ENCODE measurements at places on chromosomes 3 and 15.

DNA sequence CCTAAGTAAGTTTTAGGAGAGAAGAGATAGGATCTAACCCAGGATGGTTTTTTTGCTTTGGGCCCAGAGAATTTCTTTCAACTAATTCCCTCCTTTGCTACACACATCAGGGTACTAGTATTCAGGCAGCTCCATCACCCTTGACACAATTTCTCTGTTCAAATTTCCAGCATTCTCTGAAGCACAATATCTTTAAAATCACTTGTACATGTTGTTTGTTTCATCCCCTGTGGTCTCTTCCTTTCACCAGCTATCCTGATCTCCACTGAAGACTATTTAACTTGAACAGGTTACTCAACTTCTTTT lies 32.4 kb upstream of the FNDC3B start:
- DNase-seq, result no peak

DNA sequence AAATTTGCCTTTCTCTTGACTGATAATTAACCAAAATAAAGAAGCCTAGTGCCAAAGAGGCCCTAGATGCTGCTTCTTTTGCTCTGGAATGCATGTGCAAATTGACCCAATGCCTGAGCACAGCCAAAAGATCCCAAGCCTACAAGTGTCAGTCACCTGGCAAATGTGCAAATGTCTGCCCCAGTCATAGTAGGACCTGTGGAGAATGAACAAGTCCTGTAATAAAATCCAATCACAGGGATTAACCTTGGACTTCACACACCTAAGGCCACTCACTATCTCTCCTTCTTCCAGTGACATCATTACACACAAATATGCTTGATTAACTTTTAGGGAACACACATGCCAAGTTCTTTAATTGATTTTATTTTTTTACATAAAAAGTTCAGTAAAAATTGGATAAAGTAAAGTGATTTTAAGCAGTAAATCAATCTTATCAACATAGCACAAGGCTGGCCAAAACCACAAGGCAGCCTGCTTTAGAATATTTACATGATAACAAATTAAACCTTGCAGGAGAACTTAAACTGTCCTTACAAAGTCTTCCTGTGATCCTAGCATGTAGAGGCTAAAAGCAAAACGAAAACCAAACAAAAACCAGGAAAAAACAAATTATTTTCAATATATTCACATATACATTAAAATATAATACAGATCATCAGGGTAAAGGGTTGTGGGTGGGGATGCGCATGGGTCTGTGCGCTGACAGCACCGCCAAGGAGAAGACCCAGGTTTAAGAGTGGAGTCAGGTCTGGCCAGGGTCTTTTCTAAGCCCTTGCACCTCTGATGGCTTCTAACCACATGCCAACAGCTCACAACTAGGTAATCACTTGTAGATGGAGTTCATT lies 36.8 kb downstream of the NBEAL2 start:
- no peak for DNase-seq

GRCh38 chr3:157672061-157672460 lies 168.8 kb upstream of the VEPH1 start:
- no peak for DNase-seq

DNA sequence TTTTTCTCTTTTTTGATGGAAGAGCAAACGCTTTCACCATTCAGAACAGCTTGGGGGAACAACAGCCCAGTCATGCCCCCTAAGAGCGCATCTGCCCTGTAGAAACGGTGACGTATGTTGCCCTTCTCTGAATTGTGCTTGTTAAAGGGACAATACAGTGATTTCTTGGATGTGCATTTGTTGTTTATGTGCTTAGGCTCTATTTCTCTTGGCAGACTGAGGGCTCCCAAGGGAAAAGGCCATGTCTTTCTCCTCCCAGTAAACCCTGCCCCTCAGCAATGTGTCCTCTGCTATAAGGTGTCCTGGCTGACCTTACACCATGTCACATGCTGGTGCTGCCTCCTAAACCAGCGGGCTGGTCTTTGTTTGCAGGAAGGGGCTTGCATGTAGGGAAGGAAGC lies 346.1 kb downstream of the EPHB1 start:
- DNase-seq, result no peak

DNA sequence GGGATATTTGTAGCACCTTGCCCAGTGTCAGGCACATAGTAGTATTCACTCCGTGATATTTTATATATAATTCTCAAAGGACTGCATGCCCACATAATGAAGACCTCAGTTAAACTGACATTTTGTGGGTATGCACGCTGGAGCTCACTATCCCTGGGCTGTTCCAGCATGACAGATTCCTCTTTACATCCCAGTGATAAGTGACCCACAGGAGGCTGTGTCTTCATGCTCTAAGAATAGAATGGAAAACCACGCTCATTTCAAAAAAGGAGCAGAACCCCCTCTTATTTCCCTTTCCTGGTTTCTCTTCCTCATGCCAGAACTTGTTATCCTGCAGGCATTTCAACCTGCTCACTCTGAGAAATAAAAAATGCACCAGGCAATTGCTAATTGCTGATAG lies 717.5 kb downstream of the AGBL1 start:
- DNase-seq, result no peak

- DNase-seq, result no peak
Measured at GRCh38 chr15:93129702-93130488, 40.9 kb upstream of the RGMA start.

GRCh38 chr15:101675796-101676582 lies 23.8 kb upstream of the TM2D3 start:
- no peak for DNase-seq

- no peak for DNase-seq
Measured at GRCh38 chr3:53545310-53545995, 51.0 kb downstream of the CACNA1D start.

DNA sequence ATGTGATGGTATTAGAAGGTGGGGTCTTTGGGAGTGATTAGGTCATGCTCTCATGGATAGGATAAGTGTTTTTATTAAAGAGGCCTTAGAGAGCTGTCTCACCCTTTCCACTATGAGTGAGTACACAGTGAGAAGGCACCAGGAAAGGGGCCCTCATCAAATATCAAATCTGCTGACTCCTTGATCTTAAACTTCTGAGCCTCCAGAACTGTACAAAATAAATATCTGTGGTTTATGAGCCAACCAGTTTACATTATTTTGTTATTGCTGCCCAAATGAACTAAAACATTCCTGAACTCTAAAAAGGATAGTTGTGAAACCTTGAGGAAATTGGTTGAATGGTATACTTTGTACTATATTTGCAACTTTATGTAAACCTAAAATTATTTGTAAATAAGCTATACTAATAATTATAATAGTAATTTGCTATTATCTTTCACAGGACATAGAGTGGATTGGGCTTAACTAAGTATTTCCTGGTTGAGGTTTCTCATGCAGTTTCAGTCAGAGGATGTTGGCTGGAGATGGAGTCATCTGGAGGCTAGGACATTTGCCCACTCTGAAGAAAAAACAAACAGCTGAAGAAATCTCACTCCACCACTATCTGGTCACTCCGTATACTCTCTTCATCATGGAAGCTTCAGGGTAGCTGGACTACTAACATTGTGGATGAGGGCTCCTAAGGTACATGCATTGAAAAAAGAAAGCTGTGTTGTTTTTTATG lies 1068.6 kb upstream of the CADM2 start:
- no peak for DNase-seq

DNA sequence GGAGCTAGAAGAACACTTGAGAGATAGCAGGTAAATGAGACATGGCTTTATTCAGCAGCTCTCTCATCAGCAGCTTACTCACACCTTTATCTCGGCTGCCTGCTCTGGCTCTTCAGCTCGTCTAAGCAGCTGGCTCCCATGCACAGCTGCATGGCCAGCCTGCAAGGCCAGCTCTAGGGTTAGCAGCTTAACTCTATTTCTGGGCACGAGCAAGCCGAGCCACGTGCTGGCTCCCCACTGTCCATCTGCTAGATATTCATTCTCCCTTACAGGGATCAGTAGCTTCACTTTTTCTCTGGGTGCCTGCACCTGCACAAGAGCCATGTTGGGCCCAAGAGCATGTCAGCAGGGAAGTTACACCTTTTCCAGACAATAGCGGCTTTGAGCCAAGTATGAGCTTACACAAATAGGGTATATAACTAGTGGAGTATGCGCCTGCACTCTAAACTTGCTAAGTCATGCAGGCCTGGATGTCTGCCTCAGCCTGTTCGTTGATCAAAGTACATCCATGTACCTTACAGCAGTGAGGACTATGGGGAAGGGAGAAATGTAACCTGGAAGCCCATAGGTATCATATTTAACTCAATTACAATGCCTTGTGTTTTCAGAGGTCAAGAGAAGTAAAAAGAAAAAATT lies 174.9 kb upstream of the SNTN start:
- no peak for DNase-seq

GRCh38 chr3:150035301-150035779 lies 64.6 kb upstream of the PFN2 start:
- DNase-seq, result no peak

DNA sequence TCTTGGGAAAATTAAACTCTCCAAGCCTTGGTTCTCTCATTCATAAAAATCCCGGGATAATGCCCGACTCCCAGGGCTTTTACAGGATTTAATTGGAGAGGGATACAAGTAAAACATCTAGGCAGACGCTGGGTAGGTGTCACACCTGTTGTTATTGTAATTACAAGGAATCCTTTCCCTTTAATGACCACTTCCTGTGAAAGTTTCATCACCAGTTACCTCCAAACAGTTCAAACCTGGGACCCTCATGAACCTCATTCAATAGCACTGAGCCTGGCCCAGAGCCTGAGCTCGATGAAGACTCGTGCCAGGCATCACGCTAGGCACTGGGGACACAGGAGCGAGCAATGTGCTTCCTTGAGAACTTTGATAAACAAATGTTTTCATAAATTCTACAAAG lies 2.1 kb upstream of the RYK start:
- DNase-seq, result no peak

DNA sequence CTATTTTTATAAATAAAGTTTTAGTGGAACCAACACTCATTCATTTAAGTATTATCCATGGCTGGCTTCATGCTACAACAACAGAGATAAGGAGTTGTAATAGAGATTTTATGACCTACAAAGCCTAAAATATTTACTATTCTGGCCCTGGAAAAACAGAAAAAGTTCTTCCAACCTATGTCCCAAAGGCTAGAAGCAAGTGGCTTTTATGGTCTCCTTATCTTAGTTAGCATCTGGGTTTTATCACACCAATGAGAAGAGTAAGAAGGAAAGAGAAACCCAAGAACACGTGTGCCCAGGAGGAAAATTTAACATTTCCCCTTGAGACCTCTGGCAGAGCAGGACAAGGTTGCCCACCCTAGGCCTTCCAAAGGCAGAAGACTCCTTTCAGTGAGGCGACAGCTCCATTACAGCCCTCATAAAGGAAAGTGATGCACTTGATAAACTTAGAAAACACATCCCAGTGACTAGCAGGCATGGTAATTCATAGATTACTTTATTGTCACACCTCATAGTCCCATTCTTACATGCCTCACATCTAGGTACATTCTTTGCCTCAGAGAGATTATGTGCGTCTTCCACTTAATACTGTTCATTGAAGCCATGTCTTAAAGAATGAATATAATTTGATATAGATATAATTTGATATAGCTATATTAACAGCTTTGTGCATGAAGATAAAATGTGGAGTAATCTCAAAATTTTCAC lies 113.2 kb upstream of the ACP3 start:
- no peak for DNase-seq

DNA sequence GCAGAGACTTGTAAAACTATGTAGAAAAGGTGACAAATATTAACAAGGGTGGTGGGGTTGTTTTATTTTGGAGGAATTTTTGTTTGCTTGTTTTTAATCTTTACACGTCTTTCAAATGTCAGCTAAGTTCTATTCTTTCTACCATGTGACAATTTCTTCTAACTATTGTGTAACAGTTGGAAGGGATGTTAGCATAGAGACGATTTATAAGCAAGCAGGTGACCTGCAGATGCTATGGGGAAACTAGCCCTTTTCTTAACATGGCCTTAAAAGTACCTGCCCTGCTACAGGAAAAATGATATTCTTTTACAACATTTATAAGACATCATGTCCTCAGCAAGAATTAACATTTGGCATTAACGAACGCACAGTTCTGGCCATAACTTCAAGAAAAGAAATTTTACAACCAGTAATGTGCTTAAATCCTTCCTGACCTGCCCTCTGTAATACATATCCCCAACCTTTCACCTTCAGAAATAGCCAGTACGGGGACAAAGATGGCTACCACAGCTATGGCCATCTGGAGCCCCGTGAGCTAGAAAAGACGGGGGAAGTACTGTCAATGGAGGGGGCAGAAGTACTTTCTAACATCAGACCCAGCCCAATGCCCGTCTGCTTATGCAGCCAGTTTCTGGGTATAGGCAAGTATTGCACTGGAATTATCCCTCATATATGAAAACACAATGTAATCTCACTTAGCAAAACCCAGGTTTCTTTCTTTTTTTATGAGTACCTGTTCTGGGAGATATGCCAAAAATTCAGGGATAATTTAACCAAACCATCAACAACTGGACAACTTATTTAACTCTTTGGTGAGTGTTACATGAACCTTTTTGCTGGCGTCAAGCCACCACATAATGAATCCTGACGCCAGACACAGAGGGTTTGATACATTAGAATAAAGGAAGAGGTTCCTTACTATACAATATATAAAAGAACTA lies 67.7 kb upstream of the NR2F2 start:
- DNase-seq, result no peak

DNA sequence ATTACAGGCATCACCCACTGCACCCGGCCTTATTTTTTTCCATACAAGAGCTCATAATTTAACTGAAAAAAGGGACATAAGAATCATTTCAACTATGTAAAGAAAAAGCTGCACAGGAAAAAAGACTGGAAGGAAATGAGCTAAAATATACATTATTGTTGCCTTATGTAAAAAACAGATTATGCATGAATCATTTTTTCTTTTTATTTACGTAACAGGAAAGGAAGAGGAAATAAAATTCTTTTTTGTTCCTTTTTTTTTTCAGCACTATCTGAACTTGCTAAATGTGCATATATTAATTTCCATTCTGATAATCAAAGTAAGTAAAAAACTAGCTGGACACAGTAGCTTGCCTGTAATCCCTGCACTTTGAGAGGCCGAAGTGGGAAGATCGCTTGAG lies 12.1 kb downstream of the KIF9 start:
- no peak for DNase-seq

DNA sequence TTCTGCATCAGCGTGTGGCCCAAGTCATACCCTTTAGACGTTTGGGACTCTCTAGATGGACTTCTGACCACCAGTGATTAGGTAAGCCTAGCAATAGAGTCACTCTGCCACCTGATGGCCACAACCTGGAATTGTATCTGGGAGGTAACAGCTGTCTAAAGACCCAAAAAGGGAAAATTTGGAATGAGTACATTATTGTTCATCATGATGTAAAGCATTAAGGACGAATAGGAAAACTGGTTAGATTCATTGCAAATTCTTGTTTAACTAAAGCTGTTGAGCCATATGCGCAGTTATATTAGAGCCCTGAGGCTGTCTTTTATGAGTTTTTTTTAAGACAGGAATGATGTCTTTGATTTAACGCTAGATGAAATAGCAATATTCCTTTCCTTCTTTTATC lies 63.6 kb downstream of the FAM81A start:
- peak; percentile 27 for DNase-seq

GRCh38 chr3:113138839-113139743 lies 72.3 kb upstream of the BOC start:
- DNase-seq, result no peak

DNA sequence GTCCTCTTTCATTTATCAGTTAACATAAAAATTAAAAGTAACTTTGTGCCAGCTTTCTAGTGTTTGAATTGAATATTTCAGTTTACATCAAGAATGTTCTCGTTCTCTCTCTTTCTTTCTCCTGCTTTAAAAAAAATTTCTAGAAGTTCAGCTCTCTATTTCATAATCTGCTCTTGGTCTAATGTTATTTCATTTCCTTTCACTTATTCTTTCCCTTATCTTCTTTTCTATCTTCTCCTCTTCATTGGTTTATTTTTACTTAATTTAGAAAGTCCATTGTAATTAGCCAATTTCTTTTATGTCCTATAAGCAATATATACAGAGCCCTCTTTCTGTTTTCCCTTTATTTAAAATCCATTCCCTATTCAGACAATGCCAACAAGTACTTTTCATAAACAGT lies 44.6 kb downstream of the CCDC54 start:
- no peak for DNase-seq
